Forelimb muscle (tissue), 1 donor: ENCODE measurements at places on chromosomes 12 and 14.

GRCh38 chr14:82126006-82126405 is 592.4 kb upstream of the SEL1L start:
- DNase-seq = no peak

DNA sequence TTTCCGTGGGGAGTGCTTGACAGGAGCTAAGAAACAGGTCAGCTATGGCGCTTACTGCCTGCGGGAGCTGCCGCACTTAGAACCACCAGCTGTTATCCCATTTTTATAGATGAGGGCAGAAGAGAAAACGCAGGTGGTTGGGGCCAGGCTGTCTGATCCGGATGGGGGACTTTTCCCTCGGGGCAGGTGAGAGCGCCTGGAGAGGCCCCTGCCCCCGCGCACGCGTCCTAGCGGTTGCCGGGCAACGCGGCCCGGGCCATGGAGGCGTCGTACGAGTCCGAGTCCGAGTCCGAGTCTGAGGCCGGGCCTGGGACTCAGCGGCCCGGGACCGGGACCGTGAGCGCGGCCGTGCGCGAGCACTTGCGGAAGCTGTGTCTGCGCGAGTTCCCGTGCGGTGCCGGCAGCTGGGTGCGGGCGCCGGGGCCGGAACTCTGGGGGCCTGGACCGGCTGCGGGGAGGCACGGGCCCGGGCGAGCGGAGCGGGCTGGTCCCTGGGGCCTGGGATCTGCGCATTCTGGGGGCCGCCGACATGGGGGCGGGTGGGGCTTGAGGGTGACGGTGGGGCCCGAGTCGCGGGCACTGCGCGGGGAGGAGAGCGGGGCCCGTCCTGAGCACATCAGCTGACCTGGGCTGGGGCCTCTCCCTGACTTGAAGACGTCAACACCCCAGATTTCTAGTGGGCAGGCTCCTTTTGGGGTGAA is at the start of gene LRRC43:
Gene LRRC43, plus strand, starts transcription at position 237 of the 701 bp plus-strand sequence. Its CDS starts 22 bp downstream, at position 259.
- no peak for DNase-seq

GRCh38 chr12:89448526-89448925 is 76.1 kb downstream of the GALNT4 start:
- DNase-seq = no peak

GRCh38 chr14:72420749-72421474 is 473.0 kb downstream of the DPF3 start:
- peak; percentile 31 for DNase-seq

DNA sequence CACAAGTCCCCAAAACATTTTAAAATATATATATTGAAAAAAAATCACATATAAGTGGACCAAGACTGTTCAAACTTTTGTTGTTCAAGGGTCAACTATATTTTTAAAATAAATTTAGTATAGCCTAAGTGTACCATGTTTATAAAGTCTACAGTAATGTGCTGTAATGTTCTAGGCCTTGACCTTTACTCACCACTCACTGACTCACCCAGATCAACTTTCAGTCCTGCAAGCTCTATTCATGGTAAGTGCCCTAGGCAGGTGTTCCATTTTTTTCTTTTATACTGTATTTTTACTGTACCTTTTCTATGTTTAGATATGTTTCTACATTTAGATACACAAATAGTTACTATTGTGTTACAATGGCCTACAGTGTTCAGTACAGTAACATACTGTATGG is 23.4 kb upstream of the TMTC1 start:
- DNase-seq = no peak

GRCh38 chr12:14289601-14290000 is 75.9 kb upstream of the ATF7IP start:
- no peak for DNase-seq

GRCh38 chr12:132444957-132445883 is 44.7 kb upstream of the FBRSL1 start:
- no peak for DNase-seq

DNA sequence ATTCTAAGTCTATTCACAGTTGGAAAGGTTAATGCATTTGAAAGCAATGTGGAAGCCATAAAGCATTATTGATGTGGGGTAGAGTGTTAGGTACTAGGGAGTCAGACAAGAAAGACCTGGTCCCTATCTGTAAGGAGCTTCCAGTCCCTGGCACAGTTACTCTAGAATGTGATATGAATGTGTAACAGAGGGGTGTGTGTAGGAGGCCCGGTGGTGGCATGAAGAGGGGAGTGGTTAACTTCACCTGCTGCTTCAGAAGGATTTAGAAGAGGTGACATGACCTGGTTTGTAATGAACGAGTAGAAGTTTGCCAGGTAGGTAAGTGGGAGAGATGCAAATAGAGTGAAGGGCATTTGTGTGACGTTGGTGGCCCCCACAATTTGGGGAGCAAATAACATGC is 15.1 kb upstream of the GALNT6 start:
- no peak for DNase-seq

- DNase-seq = no peak
These were observed 18.8 kb downstream of the KCNC2 start for GRCh38 chr12:75190846-75191245.

DNA sequence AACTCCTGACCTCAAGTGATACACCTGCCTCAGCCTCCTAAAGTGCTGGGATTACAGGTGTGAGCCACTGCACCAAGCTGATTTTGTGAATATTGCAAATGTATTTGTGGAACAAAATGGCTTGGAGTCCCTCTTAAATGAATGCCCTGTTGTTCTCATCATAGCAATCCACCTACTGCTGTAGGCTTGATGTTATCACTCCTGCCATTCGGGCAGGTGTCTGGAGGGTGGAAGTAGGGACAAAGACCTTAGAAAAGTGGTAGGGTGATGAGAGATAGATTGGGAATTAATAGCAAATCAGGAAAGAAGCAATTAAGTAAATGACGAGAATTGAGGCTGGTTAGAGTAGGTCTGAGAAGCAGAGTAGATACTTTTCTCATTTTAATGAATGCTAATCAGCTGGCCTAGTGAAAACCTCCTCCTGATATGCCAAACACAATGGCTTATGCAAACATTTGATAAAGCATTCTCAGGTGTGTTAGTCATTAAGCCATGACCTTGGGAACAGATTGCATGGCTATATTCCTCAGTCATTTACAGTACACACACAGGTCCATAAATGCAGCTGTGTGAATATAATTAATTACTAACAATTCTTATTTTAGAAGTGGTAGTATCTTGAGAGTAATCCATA is 60.5 kb upstream of the USP44 start:
- no peak for DNase-seq

GRCh38 chr14:50728836-50729235 is 60.7 kb upstream of the SAV1 start:
- no peak for DNase-seq

DNA sequence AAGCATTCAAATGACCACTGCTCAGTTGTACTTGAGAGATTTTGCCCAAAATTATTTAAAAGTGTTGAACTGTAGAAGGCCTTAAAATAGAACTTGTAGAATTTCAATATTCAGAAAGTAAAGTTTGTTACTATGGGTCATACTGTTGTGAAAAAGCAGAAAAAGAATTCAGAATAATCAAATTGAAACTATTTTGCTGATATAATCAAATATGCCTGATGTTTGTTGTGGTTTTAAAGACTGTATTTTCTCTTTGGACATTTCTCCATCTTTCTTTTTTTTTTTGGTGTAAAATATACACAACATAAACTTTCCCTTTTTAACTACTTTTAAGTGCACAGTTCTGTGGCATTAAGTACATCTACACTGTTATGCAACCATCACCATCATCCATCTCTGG is 374.7 kb downstream of the APAF1 start:
- DNase-seq = no peak

- DNase-seq = no peak
These were observed 64.4 kb downstream of the FBXL14 start for GRCh38 chr12:1529862-1530591.

DNA sequence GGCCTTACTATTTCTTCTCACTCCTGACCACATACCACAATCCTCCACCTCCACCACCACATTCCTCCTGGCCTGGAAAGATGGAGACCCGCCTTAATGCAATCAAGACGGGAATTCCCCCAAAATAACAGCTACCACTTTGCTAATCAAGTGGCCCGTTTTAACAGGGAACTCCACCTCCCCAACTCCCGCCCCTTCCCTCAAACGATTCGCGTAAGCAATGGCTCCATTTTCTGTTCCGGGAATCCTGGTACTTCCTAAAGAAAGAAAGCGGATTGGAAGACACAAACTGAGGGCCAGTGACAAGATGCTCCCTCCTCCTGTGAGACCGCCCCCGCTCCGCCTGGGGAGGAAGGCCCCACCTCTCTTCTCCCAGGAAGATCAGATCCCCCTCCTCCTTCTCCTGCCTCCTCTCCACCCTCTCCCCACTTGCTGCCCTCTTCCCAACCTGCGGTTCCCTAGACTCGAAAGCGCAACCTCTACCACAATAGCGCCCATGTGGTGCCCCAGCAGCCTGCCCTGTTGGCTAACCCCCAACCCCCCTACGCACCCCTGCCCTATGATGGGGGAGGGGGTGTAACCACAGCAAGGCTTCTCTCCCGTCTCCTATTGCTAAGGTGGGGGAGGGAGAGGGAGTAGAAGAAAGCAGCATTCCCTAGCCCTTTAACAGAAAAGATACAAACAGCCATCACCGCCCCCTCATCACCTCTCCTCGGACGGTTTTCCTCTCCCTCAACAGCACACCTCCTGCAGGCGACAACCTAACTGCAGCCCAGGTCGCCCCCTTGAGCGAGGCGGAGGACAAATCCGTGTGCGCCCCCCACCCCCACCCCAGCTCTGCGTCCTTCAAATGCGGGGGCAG is 777 bp downstream of the ARF3 start:
- peak; percentile 93 for DNase-seq

DNA sequence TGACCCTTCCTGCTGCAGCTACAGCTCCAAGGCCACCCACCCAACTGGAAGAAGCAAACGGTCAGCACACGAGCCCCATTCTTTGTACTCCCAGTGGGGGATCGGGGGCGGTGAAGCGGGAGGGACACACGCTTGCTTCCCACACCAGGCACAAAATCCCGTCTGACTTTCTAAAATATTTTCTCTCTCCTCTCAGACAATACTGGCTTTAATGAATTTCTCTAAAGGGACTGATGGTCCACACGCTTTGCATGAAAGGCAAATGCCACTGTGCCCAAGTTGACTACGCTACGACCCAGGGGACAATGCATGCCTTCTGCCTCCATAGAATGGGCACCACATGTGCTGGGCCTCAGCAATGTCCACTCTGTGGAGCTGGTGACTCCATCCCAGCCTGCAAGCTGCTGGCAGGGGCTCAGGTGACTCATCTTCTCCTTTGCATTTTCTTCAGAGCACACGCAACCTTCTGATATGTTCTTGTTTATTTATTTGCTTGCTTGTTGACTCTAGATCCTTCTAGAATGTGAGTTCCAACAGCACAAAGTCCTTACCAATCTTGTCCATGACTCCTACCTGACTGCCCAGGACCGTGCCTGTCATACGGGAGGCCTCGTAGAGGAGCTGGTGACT is 15.6 kb downstream of the SYNE3 start:
- DNase-seq = no peak

GRCh38 chr12:112798048-112798760 is 6.7 kb downstream of the RPH3A start:
- no peak for DNase-seq

- no peak for DNase-seq
These were observed 93.4 kb downstream of the DIO2 start for GRCh38 chr14:80117876-80118275.

DNA sequence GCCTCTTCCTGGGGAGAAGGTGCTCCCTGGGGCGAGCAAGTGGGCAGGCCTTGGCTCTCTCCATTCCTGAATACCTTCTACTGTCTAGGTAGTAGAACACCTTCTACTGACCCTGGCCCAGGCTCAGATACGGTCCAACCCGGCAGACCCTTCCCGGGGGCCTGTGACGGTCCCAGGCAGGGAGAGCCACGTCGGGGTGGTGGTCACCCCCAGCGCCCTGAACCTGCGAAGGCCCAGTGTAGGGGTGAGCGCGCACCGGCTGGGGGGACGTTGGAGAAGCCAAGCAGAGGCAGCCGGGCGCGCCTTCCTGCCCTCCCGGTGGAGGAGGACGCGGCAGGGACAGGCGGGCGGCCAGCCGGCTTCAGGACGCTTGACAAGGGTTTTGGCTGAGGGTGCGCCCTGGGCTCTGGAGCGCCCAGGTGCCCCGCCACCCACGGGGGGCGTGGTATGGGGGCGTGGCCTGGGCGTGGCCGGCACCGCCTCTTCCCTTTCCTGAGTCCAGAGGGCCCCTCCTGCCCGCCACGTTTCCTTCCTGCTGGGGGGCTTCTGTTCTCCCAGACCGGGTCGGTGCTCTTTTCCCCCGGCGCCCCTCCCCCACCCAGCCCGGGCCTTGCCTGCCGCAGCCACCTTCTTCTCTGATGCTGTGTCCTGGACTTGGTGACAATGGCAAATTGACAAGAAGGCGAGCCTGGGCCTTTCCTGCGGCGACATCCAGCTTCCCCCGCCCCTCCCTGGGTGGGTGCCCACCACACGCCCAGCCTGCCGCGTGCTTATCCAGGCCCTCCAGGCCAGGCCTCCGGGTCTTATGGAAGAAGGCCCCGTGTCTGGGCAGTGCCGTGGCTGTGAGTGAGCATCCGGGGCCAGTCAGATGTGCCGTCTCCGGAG is 24.5 kb upstream of the PPP1R13B start:
- DNase-seq = no peak

GRCh38 chr14:36408388-36408787 is 88.0 kb upstream of the MBIP start:
- no peak for DNase-seq

- no peak for DNase-seq
These were observed 4.4 kb upstream of the C1RL start for GRCh38 chr12:7113389-7113871.

- no peak for DNase-seq
These were observed 128.5 kb downstream of the KCNK10 start for GRCh38 chr14:88194531-88194930.

- DNase-seq = no peak
These were observed 54.1 kb upstream of the PLBD1 start for GRCh38 chr12:14621826-14622225.

GRCh38 chr12:53944907-53945847 is 6.5 kb downstream of the HOXC13 start:
- no peak for DNase-seq

- peak; percentile 57 for DNase-seq
These were observed at the start of gene HOXC10 for GRCh38 chr12:53984901-53985691. HOXC10 (plus strand) TSS chr12:53985146; CDS start chr12:53985260, 114 bp downstream.

DNA sequence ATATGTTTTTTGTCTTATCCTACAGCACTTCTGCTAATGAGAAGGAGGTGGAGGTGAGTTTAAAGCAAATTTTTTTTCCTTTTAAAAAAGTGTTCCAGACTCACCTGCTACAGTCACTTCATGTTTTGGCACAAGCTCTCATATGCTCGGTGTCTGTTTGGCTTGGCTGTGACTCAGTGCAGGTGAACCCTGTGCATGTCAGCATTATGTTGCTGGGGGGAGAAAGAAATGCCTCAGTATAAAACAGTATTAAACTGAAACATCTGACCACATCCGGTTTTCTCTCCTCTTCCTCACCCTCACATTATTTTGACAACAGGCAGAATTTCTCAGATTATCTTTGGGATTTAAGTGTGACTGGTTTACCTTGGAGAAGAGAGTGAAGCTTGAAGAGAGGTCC is 105.2 kb downstream of the DNAI7 start:
- DNase-seq = no peak

DNA sequence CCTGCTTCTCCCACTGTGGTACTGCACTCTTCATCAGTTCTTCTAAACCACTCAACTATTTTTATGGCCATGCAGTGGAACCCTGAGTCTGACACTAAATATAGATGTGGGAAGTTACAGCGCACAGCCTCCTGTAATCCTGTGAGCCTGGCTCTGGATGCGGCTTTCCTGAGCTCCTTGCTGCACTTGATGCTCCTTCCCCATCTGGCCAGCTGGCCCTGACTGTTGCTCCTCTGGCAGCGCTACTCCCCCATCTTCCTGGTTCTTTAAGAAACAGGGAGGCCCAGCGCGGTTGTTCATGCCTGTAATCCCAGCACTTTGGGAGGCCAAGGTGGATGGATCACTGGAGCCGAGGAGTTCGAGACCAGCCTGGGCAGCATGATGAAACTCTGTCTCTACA is 24.6 kb downstream of the IQSEC3 start:
- no peak for DNase-seq
